ENCODE measurements at places on chromosomes 16 and 17.

DNA sequence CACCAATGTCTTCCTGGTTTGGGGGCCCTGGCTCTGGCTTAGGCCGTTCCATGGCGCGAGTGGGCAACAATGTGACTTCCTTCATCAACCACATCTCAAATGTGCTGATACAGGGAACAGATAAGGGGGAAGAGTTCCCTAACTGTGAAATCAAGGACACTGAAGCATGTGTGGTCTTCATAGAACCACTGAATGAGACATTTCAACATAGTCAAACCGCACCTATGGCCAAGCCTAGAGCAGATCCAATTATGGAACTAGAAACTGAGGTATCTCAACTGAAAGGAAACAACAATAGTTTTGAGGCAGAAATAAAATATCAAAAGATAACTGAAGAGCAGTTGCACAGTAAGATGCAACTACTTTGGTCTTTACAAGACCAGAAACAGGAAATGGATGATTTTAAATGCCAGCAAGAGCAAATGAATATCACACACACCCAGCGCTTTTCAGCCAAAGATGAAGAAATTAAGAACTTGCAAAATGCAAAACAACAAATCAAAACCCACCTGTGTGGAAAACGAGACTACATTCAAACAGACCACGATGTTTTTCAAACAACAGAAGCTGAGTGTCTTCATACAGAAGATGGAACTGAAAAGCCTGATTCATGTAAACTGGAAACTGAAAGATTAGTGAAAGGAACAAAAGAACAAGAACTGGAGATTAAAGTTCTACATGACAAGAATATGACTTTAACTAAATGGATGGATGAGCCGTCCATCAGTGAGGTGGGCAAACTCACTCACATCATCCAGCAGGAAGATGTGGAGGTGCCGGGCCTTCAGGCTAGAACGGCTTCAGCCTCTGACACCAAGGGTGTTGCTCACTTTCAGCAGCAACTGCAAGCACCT, 18.1 kb upstream of the LCMT1 start:
- DNase-seq: no peak

DNA sequence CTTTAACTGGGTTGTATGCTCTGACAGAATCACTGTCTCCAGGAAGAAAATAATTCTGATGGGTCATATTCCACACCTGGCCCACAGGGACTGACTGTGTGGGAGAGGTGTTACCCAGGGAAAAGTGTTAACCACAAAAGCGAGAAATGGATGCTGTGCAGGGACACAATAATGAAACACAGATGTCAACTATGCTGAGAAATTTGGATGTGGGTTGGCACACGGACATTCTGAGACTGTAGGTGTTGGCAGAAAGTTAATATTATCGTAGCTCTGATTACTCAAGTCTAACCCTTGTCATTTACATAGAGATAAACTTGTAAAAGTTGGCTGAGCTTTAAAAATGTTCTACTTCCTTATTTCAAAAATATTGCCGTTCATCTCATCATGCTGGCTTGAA, 19.6 kb downstream of the TMC5 start:
- DNase-seq: no peak

DNA sequence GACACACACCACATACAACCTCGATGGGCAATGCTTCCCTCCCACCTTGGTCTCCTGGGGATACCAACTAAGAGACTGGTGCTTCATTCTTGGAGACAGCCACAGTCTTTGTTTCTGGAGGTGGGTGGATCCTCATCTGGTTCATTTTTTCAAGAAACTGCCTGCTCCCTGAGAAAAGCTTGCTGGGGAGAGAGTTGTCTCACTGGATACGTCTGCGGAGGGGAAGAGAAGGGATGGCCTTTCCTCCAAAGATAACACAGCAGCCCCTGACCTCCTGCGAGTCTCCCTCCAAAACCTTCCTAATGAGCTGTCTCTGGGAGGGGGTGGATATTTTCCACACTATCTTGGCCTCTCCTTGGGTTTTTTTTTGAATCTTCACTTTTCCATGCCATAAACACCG, 221.2 kb downstream of the SOX9 start:
- no peak for DNase-seq

- no peak for DNase-seq
Observed at GRCh38 chr16:66927918-66928649, 2.7 kb upstream of the RRAD start.

DNA sequence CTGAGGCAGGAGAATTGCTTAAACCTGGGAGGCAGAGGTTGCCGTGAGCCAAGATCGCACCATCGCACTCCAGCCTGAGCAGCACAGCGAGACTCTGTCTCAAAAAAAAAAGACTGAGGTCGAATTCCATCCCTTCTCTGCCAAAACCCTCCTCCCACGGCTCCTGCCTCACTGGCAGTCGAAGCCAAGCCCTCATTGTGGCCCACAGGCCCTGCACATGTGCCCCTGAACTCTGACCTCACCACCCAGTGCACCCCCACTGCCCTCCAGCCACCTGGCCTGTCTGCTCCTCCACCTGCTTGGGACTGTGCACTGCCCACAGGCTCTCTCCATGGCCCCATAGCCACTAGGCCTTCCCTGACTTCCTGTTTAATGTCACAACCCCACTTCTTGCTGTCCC, 7.0 kb downstream of the MYO15A start:
- no peak for DNase-seq

- DNase-seq: no peak
Observed at GRCh38 chr17:21127509-21128077, 829 bp downstream of the DHRS7B start.

- DNase-seq: no peak
Observed at GRCh38 chr16:62272035-62272434, 235.8 kb upstream of the CDH8 start.

DNA sequence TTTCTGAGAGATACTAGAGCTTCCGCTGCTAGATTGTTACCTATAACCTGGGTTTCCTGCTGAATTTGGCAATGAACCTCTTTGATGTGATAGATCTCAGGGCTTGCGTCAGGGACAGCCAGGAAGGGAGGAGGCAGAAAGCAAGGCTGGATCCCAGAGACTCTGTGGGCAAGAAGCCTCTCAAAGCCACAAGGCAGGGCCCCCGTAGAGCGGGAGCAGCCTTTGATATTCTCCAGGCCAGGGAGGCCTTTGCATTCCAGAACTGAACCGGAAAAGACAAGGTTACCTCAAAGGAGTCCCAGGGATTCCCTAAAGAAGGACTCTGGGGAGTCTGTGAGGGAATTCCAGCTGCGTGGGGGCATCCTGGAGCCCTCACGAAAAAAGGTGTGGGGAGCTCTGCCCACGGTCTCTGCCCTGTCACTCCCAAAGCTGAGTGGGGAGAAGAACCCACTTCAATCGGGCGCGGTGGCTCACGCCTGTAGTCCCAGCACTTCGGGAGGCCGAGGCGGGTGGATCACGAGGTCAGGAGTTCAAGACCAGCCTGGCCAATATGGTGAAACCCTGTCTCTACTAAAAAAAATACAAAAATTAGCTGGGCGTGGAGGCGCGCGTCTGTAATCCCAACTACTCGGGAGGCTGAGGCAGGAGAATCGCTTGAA, 14.3 kb upstream of the SCIMP start:
- DNase-seq: no peak

GRCh38 chr16:22035153-22035552, 27.2 kb downstream of the MOSMO start:
- DNase-seq: no peak

- DNase-seq: no peak
Observed at GRCh38 chr16:30738984-30739951, 9.0 kb upstream of the PHKG2 start.

DNA sequence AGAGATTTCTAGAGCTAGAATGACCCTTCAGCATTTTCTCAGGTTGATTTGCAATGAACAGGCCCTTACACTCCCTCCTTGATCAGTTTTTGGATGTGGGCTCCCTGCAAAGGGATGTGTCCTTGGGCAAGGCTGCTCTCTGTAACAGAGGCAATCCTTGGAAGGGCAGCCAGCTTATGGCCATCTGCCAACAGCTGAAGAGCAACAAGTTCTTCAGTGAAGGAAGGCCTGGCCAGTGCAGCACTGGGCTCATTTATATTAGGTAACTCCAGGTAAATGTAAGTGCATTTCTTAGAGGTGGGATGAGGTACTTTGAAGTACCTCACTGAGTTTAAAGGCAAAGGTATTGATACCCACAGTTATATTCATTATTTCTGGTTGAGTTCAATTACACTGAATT, 114.3 kb upstream of the KCNJ16 start:
- DNase-seq: no peak

DNA sequence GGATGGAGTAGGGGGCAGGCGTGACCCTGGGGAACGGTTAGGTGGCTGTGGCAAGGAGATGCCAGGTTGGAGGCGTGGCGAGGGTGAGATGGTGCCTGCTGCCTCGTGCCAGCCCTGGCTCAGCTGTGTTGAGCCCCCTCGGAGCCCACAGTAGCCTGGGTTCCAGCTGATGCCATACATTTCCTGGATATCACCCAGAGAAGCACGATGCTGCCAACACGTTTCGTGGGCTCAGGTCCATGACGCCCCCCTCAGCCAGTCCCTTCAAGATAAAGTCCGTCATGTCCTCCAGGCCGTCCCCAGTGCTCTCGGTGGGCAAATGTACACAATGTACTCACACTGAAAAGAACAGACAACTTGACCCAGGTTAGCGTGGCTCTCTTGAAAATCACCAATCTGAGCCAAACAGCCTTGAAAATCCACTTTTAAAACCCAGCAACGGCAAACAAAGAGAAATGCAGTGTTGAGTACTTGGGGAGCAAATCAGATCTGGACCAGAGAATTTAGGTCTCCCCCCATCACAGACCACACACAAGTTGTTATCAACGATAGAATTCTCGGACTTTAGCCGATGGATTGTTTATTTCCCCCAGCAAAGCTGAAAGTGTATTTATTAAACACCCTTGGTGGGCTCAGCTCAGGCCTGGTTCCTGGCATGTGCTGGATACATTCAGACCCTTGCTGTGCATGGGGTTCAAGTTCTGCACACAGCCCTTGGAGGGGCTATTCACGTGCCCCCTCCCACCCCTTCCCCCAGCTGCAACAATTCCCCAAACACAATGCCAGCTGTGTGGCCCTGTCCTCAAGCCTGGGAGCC, 102.8 kb upstream of the PLCG2 start:
- no peak for DNase-seq

GRCh38 chr17:7263801-7264078, 1.5 kb upstream of the CLDN7 start:
- DNase-seq: no peak

- no peak for DNase-seq
Observed at GRCh38 chr17:50464736-50465135, 3.9 kb downstream of the CHAD start.

- DNase-seq: no peak
Observed at GRCh38 chr17:10729334-10730193, at the start of gene TMEM220. TSS of gene TMEM220 (minus strand) at chr17:10730023. CDS start at chr17:10729851, 172 bp downstream.

All from SK-N-MC (cell line).